ENCODE measurements at places on chromosomes 2 and 18.

DNA sequence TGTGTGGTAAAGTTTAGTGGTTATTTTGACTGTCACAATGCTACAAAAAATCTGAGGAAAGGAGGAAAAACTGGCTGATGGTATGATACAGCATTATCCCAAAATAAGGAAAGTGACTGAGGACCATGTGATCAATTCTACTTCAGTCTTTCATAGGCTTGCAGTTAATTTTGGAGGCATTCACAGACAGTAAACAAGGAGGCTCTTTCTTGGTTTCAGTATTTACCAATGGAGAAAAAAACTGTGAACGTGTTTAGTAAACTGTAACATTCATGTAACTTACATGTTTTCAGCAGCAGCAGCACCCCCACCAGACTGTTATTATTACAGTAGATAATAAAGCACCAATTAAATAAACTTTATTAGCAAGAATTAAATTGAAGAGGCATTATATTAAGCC, 50.0 kb downstream of the PAX3 start:
- no peak for DNase-seq

- no peak for DNase-seq
Observed at GRCh38 chr2:227473122-227473461, 1.1 kb downstream of the AGFG1 start.

DNA sequence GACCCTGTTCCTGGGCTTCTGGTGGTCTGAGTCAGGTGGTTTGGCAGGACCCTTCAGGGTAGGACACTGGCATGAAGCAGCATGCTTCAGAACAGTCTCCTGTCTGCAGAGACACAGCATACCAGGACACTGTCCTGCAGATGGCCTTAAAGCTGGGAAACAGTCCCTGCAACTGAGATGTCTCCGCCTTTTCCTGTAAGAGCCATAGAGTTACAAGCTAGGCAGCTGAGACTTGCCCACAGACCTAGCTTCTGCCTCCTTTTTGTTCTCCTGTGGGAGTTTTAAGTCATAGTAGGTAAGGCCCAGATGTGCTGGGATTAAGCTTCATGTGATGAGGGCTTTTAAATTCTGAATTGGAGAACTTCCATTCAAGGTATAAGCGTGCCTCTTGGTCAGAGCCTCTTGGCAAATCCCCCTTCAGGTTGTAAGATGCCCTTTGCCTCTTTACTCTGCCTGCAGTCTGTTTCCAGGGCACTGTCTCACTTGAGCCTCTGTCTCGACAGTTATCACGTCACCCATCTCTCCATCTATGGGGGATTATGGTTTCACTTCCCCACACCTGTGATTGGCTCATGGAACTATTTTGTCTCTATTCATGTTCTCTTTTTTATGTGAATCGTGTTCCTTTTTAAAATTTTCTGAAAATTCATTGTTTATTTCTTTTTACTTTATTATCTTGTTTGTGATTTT, 51.8 kb downstream of the COA5 start:
- DNase-seq, result no peak

DNA sequence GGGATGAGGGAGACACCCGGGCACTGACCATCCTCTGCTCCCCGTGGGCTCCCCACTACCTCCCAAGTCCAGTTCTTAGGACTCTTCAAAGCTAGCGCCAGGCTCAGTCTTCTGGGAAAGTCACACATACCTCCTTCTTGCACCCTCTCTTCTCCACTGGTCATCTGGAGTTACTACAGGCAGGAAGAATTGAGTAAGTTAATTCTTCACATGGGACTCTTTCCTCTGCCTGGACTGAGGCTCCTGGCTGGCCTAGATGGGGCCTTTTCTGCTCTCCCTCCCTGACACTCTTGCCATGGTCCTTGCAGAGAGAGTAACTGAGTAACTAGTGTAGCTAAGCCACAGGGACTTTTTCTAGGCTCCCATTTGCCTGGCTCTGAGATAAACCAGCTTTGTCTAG, 96.5 kb upstream of the CELF4 start:
- DNase-seq, result no peak

DNA sequence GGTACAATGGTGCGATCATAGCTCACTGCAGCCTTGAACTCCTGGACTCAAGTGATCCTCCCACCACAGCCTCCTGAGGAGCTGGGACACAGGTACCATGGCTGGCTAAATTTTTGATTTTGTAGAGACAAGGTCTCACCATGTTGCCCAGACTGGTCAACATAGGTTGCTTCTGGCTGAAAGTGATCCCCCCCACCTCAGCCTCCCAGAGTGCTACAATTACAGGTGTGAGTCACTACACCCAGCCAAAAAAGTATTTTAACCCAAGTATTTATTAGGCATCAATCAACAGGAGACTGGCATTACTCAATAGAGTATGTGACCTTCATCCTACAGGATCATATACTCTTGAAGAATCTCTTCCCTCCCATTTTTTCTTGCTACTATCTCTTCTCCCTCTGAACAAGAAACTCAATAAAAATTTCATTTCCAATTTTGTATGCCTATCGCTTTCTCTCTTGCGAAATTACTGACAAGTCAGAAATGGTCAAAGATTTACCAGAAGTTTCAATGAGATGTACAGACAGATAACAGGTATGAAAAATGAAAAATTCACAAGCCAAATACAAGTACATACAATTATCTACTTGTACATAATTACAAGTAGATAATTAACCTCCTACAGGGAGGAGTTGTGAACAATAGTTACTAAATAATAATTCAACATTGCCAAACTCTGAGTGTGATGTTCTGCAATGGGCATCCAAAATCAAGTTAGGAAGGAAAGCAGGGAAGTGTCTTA, 34.9 kb upstream of the CCNT2 start:
- DNase-seq, result no peak

GRCh38 chr2:31138037-31138962, at the start of gene GALNT14:
GALNT14 (minus strand) TSS chr2:31138440; CDS start chr2:31138086, 354 bp downstream.
- no peak for DNase-seq

DNA sequence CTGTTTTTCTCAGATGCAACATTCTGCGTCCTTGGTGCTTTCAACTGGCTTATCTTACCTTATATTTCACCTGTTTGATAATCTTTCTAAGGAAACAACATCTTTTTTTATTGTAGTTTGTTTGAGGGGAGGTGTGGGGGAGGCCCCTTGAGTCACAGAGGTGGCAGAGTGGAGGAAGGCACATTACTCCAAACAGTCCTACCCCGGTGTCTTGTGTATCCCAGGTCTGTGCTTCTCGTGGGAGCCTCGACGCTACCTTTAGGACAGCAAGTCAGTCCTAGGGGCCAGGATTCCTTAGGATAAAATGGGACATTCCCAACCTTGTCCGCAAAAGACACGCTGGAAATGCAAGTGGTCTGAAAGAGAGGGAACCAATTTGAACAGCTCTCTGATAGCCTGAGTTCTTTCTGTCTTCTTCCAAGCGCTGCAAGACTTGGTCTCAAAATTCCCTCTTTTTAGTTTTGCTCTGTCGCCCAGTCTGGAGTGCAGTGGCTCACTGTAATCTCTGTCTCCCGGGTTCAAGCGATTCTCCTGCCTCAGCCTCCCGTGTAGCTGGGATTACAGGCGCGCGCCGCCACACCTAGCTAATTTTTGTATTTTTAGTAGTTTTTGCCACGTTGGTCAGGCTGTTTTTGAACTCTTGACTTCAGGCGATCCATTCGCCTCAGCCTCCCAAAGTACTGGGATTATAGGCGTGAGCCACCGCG, 4.0 kb downstream of the GATA6 start:
- no peak for DNase-seq

GRCh38 chr2:53632714-53633113, 134.9 kb upstream of the CHAC2 start:
- no peak for DNase-seq

DNA sequence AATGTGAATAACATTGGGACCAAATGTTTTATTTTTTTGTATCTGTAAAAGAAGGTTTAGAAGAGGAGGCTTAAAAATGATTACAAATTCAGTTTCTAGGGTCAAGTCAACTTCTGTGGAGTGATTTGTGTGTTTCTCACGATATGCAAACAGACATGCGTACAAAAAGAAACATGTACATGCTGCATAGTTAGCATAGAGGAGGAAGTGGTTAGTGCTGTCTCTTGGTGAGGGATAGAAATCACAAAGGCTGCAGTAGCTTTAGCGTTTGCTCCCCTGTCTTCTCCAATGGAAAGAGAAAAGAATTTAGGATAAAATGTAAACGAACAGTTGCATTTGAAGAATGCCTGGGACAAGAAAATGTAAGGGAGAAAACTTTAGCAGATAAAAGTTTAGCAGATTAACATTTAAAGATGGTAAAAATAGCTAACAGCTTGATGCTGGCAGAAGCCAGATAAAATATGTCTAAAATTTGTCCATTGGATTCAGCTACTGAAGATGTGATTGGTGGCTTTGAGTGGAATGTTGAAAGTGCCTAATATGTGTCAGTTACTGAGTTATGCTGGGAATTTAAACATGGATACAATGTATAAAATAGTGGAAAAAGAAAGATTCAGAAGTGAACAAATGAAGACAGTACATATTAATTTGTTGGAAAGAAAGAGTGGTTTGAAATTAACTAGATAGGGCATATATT, 44.9 kb downstream of the MALT1 start:
- DNase-seq, result no peak

DNA sequence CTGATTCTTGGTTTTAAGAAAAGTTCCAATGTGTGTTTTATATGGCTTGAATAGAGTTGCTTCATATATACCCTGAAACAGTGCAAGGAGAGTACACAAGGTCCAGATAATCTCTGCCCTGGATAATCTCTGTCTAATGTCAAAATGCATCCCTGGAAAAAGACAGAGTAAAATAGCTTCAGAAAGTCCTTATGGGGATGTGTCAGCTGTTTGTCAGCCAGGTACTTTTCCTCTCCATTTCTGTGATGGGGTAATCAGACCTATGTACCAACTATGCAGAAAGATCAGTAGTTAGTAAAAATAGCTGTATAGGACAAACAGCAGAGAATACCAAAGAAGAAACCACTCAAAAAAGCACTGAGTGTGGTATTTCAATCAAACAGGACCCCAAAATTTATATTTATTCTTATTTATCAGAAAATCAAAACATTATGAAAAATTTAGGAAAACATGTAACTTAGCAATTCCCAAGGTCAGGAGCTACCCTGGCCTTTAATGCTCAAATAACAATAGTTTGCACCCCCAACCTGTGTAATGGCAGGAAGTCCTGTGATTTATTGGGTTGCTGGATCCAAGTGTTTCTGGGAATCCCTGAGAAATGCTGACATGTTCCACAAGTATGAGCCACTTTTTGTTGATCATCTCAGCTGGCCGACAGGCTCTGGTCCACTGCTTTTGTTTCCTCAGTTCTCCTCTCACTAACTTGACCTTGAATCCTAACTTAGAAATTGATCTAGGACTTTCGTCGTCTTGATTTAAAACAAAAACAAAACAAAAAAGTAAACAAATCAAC, 69.6 kb downstream of the MDH1 start:
- no peak for DNase-seq

All from H54 (cell line).